T follicular helper cell (primary cell): ENCODE measurements at places on chromosomes 11 and 22.

- no peak for DNase-seq
Measured at GRCh38 chr11:100851147-100851546, 164.1 kb downstream of the ARHGAP42 start.

- DNase-seq, result no peak
Measured at GRCh38 chr11:74678591-74679512, 52.4 kb downstream of the CHRDL2 start.

DNA sequence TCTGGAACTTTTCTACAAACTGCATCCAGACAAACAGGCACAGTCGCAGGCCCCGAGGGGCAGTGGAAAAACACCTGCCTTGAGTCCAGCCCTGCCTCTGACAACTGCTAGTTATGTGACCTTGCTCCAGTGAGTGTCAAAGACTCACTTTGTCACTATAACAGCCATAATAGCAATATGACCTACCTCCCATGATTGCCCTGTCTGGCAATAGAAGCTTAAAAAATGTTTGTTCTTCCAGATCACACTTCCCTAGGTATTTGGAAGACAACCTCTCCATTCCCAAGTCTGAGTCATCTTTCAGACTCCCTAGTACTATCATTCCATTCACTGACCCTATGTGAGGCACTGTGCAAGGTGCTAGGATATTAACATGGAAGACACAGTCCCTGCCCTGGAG, 74.5 kb downstream of the RPL27A start:
- DNase-seq, result no peak

GRCh38 chr22:25750569-25751173, 8.7 kb downstream of the MYO18B start:
- no peak for DNase-seq

DNA sequence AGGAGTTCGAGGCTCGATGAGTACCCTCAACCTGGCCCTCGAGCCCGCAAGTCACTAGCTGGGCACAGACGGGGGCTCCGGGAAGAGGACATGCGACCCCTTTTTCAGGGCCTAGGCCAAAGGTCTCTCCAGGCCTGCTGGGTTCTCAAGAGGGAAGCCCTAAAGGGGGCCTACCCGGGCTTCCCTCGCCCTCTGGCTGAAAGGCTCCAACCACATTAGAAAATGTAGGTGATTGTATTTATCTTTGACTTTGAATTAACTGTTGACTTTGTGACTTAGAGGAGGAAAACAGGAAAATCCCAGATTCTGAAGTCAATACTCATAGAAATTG, 7.3 kb upstream of the PAX6 start:
- DNase-seq, result no peak

DNA sequence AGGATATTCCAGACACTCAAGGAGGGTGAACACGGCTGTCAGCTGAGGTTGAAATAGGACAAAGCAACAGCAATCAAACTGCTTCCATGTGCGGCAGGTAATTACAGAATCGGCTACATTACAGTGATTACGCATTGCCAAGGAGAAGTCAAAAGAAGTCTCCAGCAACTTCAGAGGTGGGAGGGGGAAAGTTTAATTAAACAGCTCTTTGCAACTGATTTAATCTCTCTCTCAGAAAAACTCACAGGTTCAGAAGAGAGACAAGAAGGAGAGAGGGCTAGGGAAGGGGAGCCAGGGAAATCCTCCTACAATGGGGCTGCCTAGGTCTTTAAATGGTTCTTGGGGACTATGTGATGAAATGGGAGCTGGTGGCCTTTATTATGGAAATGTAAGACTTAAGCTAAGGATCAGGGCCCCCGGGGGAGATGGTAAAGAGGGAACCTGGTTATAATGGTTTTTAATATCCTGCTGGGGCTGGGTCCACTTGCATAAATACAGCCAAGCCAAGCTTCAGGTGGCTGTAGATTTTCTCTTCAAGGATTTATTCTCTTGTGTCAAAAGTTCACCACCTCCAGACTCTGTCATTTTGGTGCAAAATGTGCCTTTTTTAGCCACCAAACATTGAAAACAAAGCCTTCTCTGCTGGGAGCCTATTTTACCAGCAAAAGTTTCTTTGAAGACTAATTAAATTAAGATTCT, 354.7 kb upstream of the NARS2 start:
- no peak for DNase-seq

GRCh38 chr11:131065435-131066413, 149.4 kb upstream of the SNX19 start:
- DNase-seq, result no peak

GRCh38 chr11:34006876-34007275, 44.7 kb upstream of the CAPRIN1 start:
- DNase-seq, result no peak

DNA sequence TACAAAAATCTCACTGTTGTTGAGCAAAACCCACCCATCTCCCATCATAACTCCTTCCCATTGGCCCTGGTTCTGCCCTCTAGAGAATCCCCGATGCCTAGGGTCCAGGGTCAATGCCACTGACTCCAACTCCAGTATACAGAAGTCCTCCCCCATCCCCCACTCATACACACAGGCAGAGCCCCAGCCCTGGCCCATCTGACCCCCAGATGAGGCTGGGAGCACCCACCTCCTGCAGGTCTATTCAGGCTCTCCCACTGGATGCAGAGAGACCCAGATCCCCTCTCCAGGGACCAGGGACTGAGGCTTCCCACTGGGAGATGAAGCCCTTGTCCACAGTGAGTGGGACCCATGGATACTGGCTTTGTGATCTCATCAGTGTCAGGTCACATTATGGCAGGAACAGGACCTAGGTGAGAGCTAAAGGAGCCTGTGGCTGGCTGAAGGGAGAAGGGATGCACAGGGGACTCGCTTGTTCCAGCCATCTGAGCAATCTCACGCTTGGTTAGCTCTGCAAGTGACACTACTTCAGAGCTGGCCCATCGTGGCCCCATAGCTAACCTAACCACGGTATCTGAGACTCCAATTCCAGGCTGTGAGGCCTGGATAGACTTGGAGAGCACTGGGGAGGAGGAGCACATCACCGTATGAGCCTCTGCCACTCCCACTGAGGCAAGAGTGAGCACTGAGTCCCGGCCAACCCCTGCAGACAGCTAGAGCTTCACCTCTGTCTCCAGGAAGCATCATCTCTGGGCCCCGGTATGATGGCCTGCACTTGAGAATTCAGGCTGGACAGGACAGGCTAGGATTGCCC, 35.7 kb downstream of the TRIM29 start:
- no peak for DNase-seq

GRCh38 chr11:112597286-112597790, 336.7 kb upstream of the PLET1 start:
- DNase-seq, result no peak

- DNase-seq, result no peak
Measured at GRCh38 chr11:46246521-46246920, 30.9 kb upstream of the CREB3L1 start.

GRCh38 chr11:86063536-86063935, 5.3 kb downstream of the PICALM start:
- DNase-seq, result no peak

GRCh38 chr11:45041596-45041995, 90.9 kb upstream of the TP53I11 start:
- no peak for DNase-seq

GRCh38 chr11:46445920-46446771, 54.6 kb upstream of the CHRM4 start:
- no peak for DNase-seq

- DNase-seq, result no peak
Measured at GRCh38 chr22:17097062-17097461, 12.3 kb downstream of the IL17RA start.

DNA sequence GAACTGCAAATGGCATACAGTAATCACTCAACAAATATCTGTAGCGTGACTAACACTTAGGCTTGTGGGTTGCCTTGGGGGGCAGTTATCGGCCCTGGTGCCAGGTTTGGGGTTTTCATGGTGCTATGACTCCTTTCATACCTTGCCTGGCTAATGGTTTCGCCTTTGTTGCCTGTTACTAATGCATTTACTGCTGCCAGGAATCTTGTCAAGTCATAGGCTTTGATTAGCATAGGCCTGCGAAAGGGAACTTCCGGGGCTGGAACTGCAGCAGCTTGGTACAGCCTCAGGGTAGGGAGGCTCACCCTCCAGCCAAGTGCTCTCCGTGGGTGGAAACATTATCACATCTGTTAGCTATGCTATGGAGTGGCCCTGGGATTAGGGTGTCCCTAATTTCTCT, 13.2 kb downstream of the SLC25A18 start:
- no peak for DNase-seq

- no peak for DNase-seq
Measured at GRCh38 chr22:41654322-41654721, 33.2 kb downstream of the XRCC6 start.

DNA sequence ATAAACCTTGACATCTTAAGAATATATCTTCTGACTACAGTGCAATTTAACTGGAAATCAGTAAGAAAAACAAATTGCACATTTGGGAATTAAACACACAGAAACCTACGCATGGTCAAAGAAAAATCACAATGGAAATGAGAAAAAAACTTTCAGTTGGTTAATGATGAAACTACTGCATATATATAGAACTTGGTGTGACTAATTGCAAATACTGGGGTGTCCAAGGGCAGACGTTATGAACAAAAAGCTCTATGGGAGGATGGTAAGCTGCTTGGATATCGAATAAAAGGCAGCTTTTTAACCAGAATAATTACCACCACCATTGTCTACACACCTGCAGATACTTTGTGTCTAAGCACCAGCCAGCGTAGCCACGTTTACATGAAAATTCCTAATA, 791 bp downstream of the GDPD4 start:
- DNase-seq, result no peak

DNA sequence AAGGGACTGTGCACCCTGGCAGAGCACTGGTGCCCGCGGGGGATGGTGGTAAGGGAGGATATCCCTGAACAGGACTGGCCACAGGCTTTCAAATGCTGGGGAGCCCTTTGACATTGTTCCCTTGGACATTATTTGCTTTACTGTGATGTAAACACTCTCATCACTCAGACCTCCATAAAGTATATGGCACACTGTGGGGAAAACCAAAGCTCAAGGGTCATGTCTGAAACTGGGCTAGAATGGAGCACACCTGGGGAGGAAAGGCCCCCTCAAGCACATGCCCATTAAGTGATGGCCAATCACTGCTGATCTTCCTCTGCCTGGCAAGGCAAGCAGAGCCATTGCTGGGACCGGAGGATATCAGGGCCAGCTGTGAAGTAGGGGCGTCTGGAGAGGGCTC, 60.9 kb upstream of the TENM4 start:
- no peak for DNase-seq

DNA sequence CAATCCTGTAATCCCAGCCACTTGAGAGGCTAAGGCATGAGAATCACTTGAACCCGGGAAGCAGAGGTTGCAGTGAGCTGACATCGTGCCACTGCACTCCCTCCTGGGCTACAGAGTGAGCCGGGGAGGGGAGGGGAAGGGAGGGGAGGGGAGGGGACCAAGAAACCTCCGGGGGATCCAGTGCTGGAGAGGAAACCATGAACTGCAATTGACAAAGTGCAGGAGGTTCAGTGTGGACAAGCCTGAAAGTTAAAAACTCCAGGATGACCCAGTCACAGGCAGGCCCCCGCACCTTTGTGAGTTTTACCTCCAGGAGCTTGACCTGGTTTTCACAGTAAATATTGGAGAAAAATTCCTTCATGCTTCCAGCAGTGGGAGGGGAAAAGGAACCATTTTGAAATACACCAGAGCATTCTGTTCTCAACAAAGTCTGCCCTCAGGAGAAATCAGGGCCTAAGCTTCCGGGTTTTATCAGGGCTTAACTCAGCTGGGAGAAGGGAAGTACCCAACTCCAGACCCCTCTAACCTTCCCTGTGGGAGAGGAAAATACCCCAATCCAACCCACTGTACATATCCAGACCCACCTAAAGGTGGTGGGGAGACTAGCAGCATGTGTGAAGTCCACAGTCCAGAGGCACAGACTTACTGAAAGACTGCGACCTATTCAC, 15.5 kb upstream of the ZFTA start:
- DNase-seq, result no peak
